ENCODE measurements at places on chromosomes 4 and X.

DNA sequence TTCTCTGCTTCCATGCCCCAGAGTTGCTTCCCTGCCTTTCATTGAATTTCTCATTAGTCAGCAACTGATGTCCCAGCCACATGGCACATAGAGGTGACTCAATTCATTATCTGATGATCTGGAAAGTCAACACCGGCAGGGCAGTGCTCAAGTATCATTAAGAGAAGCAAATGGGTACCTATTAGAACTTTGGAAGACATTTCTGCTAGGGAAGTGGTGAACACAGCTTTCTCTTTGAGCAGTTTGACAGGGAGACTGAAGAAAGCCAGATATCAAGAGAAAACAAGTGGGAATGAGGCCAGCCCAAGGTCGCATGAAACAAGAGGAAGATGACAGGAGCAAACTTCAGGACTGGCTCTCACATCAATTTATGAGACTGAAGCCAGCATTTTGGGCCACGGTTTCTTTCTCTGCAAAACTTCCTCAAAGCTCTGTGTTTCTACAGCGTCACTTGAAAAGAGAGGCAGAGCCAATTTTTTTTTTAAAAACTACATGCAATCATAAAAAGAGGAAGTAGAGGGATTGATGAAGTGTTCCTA is 108.3 kb upstream of the RPS6KA3 start:
- DNase-seq = no peak

GRCh38 chr4:4502694-4503311 is 39.0 kb downstream of the STX18 start:
- peak; percentile 7 for DNase-seq

DNA sequence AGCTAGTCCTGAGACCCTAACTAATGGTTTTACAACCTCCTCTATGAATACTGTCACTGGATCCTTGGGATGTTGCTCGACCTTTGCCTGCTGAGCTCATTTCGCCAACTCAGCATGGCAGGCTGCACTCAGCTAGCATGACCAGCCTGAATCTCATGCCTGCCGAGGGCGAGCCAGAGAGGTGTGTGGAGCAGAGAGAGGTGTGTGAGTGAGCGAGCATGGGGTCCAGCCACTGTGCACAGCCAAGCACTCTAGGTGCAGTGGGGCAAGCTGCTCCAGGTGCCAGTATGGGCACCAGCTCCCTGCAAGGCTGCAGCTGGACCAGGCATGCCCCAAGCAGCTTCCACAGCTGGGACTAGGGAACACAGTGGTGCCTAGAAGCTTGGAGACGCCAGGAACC is 410.9 kb downstream of the PCDH10 start:
- no peak for DNase-seq

- no peak for DNase-seq
Observed at GRCh38 chr4:1414831-1415680, 8.8 kb upstream of the NKX1-1 start.

- DNase-seq = no peak
Observed at GRCh38 chrX:10859353-10859752, 239.0 kb upstream of the MID1 start.

- no peak for DNase-seq
Observed at GRCh38 chrX:43656005-43656494, at the start of gene MAOA. MAOA (plus strand) TSS chrX:43656299; CDS start chrX:43656342, 43 bp downstream.

DNA sequence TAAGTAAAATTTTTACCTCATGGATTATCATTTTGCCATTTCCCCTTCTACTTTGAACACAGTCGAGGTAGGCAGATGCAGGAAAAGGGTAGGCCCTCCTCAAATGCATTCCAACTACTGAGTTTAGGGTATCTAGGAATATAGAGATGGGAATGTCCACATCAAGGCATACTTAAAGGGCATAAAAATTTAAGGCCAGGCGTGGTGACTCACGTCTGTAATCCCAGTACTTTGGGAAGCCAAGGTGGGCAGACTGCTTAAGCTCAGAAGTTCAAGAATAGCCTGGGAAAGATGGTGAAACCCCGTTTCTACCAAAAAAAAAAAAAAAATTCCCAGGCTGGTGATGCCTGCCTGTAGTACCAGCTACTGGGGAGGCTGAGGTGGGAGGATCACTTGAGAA is 146.5 kb downstream of the PDGFC start:
- DNase-seq = no peak

DNA sequence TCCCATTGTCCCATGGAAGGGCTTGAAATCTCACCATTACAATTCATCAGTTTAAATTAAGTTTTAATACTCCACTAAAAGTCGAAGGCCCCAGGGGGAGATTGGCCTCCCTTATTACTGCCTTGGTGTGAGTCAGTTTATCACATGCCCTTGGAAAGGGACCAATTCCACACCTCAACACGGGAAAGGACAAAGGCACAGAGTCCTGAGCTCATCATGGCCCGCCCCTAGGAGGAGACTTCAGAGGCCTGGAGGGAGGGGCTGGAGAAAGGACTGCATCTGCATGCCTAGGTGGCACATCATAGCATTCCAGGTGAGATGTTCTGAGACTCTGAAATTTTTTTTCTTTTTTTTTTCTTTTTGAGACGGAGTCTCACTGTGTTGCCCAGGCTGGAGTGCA is 2.8 kb upstream of the SEL1L3 start:
- DNase-seq = no peak

DNA sequence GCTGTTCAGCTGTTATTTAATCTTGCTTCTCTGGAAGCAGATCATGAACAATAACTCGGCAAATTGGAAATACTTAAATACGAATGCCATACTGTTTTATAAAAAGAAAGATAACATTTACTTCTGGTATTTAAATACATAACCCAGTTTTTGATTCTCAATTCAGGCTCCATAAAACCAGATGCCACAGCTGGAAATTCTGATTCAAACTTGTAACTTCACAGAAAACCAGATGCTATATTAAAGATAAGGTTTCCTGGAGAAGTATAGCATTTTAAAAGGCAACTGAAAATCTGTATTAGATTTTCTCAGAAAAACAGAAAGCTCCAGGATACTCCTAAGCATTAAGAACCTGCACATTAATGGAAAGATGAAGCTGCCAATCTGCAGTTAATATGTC is 40.2 kb downstream of the STX18 start:
- DNase-seq = no peak

DNA sequence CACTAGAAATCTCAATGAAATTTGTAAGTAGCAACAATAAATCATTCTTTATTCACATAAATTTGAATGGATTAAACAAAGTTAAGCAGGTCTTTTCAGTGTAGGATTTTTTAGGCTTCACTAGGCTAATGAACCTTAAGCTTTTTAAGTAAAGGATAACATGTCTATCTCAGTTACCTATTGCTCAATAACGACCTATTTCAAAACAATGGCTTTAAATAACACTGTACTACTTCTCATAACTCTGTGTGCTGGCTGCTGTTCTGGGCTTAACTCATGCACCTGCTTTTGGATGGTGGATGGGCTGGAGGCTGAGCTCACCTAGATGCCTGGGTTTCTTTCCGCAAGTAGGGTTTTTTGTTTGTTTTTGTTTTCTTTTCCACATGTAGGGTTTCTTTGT is 495.0 kb upstream of the SLIT2 start:
- no peak for DNase-seq

- peak; percentile 25 for DNase-seq
Observed at GRCh38 chr4:26321373-26322221, 783 bp downstream of the RBPJ start.

- no peak for DNase-seq
Observed at GRCh38 chr4:1202526-1203011, 30.2 kb upstream of the SPON2 start.

DNA sequence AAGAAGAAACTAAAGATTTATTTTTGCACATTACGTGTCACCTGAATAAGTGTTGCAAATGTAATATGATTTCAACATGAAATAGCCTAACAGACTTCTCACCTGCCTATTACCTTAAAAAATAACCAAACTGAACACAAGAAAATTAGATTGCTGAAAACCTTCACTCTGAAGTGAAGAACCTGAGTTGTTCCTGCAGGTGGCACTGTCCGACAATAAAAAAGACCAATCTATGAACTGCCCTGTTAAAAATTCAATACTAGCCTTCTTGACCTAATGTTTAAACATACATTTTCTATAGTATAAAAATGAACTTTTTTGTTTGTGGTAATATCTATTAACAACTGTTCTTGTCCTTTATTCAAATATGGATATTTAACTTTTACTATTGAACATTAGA is 69.2 kb upstream of the PNPLA4 start:
- no peak for DNase-seq

- no peak for DNase-seq
Observed at GRCh38 chrX:96713303-96713702, 28.7 kb downstream of the DIAPH2 start.

GRCh38 chrX:21798677-21799219 is 40.7 kb upstream of the MBTPS2 start:
- no peak for DNase-seq

- DNase-seq = no peak
Observed at GRCh38 chrX:149003863-149004660, 501.0 kb downstream of the IDS start.

DNA sequence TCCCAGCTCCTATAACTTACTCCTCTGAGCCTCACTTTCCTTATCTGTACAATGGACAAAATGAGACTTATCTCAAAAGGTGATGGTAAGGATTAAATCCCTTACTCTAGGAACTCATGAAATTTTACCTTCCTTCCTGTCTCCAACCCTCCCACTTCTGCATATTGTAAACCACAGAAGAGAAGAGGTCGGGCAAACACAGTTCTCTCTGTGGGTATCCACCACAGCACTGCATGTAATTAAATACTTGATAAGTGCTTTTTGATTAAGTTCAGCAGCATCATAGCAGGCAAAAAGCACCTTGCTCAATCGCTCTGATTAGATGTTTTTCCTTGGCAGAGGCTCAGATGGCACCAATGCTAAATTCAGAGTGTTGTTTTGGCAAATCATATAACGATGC is 17.3 kb upstream of the TMEM192 start:
- DNase-seq = no peak

DNA sequence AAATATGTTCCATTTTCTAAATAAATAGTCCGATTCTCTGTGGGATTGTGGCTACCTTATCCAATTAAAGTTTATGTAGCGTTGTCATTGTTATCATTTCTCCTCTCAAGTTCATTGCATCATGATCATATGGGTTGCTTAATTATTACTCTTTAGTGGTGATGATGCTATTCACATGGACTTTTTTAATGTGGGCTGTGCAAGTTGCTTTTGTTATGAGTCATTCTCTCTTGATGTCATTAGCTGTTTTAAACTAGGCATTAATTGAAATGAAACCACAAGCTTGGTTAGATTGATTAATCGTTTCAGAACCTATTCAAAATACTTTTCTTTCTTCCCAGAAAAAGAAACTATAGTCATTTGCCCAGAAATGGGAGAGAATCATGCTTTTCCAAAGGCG is 38.2 kb downstream of the NHS start:
- no peak for DNase-seq

GRCh38 chr4:8847331-8847730 is 24.3 kb downstream of the HMX1 start:
- DNase-seq = no peak

DNA sequence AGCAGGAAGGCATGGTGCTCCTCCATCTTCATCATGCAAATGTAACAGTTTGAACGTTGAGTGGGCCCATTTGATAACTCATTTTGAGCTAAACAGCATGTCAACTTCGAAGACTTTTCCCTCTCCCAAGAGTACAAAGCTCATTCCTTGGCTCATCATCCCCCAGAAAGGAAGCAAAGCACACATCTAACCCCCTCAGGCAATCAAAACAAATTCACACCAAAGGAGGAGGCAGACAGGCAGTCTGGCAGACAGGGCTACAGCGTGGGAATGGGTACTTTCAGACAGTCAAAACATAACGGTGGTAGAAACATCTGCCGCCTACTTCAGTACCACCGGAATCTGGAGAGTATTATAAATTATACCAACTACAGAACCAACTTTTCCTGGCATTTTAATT is 81.7 kb downstream of the PCDH19 start:
- no peak for DNase-seq

DNA sequence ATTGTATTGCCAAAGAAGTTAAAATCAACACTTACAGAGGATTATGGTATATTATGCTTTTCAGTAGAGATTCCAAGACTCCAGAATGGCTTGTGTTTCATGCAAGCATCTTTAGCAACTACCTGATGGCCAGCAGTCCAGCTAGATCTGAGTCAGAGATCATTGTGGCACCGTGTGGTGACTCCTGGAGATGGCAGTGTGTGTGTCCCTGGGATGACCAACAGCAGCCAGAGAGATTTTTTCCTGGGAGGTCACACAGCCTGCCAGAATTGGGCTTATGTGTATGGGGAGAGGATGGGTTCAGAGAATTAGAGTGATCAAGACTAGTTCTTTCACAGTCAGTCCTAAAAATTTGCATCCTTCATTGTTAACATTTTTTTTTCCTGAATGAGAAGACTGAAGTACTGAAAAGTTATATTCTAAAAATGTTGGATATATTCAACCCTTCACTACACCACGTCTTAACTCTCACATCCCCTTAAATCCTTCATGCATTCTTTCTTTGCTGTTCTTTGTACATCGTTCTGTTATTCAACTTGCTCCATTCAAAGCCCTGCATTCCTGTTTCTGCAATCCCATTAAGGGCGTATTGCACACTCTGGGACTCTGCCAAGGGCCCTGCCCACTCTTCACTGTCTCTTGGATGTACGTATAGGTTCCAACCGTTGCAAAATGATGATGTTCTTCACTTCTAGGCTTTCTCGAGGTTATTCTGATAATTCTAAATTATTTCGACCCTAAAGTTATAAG is 12.4 kb downstream of the TENM3 start:
- DNase-seq = no peak

GRCh38 chrX:43985511-43985910 is 12.3 kb upstream of the NDP start:
- no peak for DNase-seq

DNA sequence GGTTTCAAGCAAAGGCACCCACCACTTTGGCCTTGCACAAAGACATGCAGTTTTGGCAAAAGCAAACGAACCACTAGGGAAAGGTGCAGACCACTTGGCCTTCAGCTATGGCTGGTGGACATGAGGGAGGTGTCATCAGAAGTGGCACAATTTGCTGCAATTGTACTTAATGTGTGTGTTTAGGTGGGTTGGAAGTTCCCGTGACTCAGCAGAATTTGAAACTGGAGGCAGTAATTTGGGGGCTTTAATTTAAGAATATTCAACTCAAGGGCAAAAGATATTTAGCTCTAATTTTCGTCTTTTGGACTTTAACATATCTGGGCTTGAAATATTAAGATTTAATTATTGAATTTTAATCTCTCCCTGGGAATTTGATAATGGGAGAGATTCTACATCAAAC is 115.6 kb upstream of the NOCT start:
- DNase-seq = no peak

DNA sequence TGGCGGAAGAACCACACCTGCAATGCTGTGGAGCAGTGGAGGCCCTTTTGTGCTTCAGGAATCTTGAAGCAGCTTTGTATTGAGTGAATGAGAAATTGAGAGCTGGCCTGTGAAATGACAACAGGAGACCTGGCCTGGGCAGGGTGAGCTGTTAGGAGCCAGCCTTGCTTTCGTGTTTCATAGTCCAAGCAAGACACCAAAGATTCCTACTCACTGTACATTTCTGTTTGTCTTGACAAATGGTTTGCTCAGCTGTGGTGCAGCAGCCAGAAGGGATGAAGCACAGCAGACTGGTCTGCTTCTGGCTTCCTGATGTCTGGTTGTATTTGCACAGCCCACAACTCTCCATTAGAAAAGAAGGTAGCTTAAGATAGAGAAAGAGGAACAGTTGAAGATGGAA is 96.5 kb downstream of the GATB start:
- DNase-seq = no peak
